CD4-positive, alpha-beta T cell treated with Interleukin-1 beta for 1 hour (primary cell): ENCODE measurements at places on chromosomes 7 and 10.
A peak's percentile ranks its signal among the peaks of the same experiment; 100 is the strongest.

GRCh38 chr10:62046522-62047227, 145.2 kb downstream of the ARID5B start:
- no peak for DNase-seq

GRCh38 chr7:7424151-7424873, 111.4 kb downstream of the COL28A1 start:
- peak; percentile 50 for DNase-seq

- no peak for DNase-seq
Measured at GRCh38 chr7:33425929-33426678, 296.7 kb downstream of the BBS9 start.

DNA sequence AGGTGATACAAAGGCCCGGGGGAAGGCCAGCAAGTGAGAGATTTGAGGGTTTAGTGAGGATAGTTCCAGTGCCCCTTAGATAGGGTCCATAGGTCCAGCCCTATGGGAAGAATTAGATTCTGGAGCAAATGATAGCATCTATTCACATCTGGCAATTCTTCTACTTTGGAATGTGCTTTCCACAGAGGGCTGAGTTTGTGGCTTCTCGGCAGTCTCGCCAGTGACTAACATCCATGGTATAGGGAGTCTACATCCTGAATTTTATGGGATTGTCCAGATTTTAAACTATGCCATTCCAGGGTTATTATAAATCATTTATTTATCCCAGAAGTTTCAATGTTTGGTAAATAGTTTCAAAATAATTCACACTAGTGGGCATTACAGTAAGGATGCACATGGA, 207.3 kb upstream of the ADO start:
- no peak for DNase-seq

- no peak for DNase-seq
Measured at GRCh38 chr7:92177362-92177761, 1.6 kb downstream of the LRRD1 start.

- DNase-seq, result no peak
Measured at GRCh38 chr7:97858221-97858620, 14.0 kb downstream of the ASNS start.

GRCh38 chr7:158829021-158829341, 328 bp downstream of the ESYT2 start:
- DNase-seq, result no peak

- DNase-seq, result no peak
Measured at GRCh38 chr7:17521437-17521836, 223.0 kb downstream of the AHR start.

GRCh38 chr7:511476-512145, 8.0 kb downstream of the PDGFA start:
- DNase-seq, result no peak

DNA sequence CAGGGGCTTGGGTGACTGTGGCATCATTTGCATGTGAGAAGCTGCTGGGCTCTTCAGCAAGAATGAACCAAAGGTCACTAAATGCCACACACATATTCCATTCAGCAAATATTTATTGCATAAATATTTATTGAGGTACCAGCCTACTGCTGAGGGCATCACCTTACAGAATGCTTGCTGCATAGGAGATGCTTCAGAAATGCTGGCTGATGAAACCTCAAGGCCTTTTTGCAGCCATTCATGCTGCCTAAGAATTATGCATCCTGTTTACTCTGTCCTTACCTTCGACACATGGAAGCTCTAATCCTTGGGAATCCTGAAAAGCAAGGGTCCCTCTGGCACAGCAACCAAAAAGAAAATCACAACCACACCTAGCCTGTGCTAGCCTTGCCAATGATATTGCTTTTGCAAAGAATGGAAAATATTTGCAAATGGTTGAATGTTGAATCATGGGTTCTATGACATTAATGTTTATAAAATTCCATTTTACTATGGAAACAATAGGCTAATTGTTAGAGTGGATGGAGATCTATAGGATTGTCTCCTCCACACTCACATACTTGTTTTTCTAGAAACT, 79.6 kb downstream of the PCGF5 start:
- no peak for DNase-seq

- DNase-seq, result peak; percentile 43
Measured at GRCh38 chr10:119466655-119467054, 75.9 kb downstream of the RGS10 start.

DNA sequence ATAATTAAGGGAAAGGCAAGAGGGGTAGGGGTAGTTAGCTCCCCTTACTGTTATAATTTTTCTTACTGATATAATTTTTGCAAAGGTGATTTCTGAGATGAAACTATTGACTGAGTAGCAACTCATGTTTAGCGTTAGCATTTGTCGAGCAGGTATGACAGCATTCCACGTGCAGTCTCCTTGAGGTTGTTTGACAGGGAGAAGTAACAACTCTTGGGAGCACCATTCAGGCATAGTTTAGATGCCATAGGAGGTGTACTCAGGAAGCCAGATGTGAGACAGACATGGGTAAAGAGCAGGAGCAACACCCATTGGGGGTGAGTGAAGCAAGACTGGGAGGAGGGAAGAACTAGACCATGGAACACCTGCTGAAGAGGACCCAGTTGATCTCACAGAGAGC, 96.6 kb upstream of the KLF6 start:
- no peak for DNase-seq

GRCh38 chr10:106612381-106612780, 552.1 kb downstream of the SORCS1 start:
- DNase-seq, result no peak

DNA sequence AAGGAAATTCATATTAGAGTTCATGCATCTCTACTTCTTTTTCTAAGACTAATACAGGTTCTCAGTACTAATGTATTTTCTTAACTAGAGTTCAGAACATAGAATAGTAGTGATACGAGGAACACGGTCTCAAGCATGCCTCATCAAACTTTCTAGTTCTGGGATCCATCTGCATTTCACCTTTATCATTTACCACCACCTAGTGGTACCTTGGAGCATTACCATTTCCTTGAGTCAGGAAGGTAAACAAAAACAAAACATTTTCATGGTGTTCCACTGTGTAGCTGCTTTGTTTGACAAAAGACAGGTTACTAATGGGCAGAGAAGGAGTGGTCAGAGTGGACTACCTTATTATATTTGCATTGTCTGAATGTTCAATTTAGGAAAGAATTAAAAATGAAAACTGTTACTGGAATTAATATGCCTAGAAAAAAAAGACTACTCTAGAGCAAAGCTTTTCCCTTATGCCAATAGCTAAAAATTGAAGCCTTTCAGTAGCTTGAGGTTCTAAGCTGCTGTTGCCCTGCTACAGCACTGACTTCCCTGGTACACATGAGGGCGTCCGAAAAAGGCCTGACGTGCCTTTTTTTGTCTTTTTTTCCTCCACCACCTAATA, 44.5 kb downstream of the STARD3NL start:
- no peak for DNase-seq

DNA sequence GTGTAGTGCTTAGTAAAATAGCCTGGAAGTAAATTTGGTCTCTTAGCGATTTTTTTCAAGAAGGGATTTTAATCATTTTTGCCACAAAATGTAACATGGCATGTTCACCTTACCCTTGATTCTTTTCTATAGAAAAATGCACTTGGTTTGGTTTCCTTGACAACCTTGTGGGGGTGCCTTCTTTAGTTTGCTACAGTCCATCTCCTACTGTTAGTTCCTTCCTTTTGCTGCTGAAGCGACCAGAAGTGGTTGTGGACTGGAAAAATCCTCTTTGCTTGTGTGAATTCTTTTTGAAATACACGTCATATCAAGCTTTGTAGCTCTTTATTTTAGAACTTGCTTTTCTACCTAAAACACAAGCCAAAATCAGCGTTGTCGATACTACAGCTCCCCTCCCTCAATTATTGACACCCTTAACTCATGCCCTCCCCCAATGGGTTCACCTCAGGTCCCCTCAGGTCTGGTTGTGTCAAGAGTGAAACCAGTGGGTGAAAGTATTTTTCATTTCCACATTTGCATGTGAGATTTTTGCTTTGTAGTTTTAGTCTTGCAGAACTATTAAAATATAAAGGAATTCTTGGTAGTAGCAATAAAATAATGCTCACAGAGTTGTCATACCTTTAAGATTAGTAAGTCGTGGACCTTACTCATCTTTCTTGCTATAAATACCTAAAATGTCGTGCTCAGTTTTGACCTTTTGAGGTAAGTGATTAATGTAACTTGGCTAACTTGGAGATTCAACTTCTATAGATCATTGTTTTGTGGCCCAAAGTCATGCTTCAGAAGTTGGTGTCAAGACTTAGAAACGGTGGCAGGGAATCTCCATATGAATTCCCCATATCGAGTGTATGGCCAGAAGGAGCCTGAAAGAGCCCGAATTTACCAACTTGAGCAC, 1.5 kb downstream of the ACTR3B start:
- DNase-seq, result no peak

DNA sequence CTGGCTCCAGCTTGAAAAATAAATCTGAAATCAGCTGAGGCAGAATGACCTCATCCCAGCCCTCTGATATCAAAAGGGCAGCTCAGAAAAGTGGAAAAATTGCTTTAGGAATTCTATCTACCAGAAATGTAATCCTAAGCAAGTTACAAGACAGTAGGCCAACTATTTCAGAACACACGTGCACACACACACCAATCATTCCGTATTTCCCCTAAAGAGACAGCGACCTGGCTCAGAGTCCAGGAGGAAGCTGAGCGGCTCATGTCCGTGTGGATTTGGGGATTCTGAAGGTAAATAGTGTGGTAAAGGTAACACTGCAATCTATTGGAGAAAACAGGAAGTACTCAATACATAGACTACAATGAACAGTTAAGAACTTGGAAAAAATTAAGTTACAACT, 288.2 kb downstream of the CALN1 start:
- DNase-seq, result no peak

DNA sequence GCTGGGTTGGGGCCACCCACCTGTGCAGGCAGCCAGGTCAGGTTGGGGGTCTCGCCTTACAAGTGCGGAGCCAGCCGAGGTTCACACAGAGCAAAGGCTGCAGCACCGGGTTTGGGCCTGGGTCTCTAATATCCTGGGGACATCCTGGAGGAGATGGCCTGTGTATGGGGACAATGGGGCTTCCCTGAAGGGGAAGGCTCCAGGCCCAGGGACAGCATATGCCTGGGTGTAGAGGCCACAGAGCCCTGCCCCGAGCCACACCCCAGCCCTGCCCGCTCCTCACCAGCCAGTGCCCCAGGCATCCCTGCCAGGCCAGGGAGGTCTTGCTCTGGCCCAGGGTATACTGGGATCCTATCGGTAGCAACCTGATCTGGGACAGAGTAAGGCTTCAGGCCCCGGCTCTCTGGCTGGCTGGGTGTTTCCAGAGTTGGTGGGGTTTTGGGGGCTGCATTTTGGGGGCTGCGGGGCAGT, 9.1 kb downstream of the TTYH3 start:
- DNase-seq, result no peak

- DNase-seq, result no peak
Measured at GRCh38 chr7:157789094-157789493, 452.3 kb downstream of the DNAJB6 start.

GRCh38 chr10:63498665-63499064, 22.5 kb upstream of the REEP3 start:
- no peak for DNase-seq

GRCh38 chr7:108263425-108263824, 133.3 kb upstream of the LAMB4 start:
- no peak for DNase-seq

- DNase-seq, result no peak
Measured at GRCh38 chr7:1264345-1265280, 31.9 kb downstream of the UNCX start.

GRCh38 chr10:17882557-17882956, 69.2 kb upstream of the SLC39A12 start:
- no peak for DNase-seq

DNA sequence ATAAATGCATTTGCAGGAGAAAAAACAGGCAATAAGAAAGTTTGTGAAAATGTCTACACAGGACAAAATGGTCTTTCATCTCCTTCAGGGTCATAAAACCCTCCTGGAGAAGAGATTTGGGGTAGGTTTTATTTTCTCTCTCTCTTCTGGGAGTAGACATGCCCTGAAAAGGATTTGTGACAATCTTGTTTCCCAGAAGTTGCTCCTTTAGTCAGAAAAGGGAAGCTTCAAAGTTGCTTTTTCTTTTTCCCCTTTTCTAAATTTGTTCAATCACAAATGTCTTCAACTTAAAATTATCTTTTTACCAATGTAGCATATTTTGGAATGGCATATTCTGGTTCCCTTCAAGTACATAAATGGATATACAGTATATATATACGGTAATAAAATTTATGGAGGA, 9.4 kb upstream of the ANKRD22 start:
- no peak for DNase-seq

DNA sequence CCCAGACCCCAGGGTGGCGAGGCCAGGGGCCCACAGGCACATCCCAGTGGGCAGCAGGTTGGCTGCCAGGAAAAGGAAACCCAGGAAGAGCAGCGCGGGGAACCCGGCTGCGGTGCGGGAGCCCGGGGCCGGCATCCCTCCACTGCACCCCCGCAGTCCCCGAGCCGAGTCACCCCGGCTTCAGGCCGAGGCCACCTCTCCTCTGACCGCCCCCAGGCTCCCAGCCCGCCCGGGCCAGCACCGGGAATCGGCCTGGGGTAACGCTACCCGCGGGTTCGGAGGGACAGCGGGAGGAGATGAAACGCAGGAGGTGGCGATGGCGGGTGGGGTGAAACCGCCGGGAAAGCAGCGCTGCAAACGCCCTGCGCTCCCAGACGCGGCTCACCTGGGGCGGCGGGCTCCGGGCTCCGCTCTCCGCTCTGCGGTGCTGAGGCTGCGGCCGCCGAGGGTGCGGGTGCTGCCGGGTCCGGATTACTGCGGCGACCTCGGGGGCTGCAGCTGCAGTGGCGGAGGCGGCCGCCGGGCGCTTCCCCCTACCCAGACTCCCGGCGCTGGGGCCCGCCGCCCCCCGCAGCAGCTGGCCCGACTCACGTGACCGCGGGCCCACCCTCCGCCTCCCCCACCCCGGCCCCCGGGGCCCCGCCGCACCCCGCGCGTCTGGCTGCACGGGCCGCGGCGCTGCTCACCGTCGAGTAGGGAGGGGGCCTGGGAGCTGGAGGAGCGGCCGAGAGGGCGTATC, at the start of gene SCRN1:
Gene SCRN1 (minus strand): TSS at position 545 of the 739 bp plus-strand sequence. CDS start 20,734 bp downstream, outside the sequence.
- peak; percentile 6 for DNase-seq

DNA sequence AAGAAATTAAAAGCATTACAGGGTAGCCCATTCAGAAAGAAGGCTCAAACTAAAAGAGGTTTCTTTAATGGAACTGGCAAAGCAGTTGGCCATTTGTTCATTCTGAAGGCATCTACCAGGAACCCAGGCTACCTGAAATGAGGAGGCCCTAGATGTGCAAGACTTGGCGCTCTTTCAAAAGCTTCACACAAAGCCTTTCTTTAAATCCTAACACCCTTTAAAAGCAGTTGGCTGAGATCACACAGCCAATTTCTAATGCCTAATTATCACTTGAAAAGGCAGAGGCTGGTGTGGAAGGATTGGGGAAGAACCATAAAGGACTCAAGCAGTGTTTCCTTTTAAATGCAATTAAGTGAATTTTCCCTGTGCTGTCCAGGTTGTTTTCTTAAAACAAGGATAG, 23.2 kb downstream of the PPP1R17 start:
- DNase-seq, result no peak

- DNase-seq, result no peak
Measured at GRCh38 chr10:106560925-106561640, 603.4 kb downstream of the SORCS1 start.

- no peak for DNase-seq
Measured at GRCh38 chr10:46239993-46240683, 46.7 kb upstream of the ANTXRL start.
